DND-41 (cell line): ENCODE measurements at places on chromosomes 13 and 19.

GRCh38 chr13:82356667-82357410 is 1525.4 kb downstream of the SLITRK1 start:
- no peak for DNase-seq

GRCh38 chr13:87172166-87172835 is 498.9 kb upstream of the SLITRK5 start:
- DNase-seq = no peak

GRCh38 chr13:100875392-100876043 is 200.9 kb upstream of the TMTC4 start:
- no peak for DNase-seq

GRCh38 chr19:19741184-19741583 is 8.3 kb upstream of the ZNF14 start:
- DNase-seq = no peak

DNA sequence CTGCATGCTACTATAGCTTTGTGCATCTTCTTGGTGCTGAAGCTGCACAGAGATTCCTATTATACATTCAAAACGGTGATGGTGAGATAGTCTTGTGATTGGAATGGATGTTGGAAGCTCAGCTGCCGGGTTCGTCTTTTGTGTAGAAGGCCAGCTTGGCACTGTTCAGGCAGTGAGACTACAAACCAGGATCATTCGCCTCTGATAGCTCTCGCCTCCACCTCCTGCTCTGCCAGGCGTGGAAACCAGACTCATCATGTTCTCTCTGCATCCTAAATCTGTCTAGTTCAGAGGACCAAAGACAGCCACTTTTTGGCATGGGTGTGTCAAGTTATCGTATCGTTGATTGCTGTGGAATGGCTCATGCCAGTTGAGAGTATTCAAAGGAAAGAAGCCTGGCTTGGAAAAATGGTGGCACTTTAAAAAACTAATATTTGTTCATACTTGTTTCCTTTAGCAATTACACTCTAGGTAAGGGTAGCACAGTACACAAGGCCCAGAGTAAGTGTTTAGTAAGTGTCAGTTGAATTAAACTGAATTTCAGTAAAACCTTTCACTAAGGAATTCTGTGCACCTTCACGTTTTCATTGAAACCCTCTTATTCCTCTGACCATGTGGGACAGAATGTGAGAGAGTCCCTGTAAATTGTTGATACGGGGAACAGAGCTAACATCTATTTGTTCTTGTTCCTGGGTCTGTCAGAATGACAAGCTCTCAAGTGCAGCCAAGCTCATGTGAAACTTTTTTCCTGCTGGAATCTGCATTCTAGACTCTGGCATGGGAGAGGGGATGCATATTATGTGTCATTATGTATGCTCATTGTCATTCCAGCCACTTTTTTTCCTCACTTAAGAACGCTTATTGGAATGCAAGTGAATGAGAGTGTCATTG is 69.8 kb downstream of the DPY19L3 start:
- no peak for DNase-seq

GRCh38 chr19:53396525-53396868 is 1.5 kb downstream of the ZNF765 start:
- DNase-seq = no peak
